Inflammatory macrophage (primary cell): ENCODE measurements at places on chromosomes 6 and 20.

GRCh38 chr6:26305641-26305969 lies 59.4 kb upstream of the BTN3A2 start:
- no peak for DNase-seq

DNA sequence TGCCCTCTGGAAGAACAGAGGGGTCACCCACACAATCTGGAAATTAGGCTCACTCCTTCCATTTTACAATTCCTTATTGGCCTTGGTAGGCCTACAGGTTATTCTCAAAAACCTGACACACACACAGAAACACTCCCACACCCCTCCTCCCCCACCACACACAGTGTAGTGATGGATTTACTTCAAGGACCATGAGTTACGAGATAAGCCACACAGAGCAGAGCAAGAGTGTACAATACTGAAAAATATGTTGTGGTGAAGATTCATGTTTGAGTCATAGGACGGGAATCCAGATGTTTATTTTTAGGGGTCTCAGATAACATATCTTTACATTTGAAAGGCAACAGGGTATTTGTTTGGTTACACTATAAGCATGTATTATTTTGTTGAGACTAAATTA lies 291.9 kb downstream of the PLCB1 start:
- DNase-seq: no peak

DNA sequence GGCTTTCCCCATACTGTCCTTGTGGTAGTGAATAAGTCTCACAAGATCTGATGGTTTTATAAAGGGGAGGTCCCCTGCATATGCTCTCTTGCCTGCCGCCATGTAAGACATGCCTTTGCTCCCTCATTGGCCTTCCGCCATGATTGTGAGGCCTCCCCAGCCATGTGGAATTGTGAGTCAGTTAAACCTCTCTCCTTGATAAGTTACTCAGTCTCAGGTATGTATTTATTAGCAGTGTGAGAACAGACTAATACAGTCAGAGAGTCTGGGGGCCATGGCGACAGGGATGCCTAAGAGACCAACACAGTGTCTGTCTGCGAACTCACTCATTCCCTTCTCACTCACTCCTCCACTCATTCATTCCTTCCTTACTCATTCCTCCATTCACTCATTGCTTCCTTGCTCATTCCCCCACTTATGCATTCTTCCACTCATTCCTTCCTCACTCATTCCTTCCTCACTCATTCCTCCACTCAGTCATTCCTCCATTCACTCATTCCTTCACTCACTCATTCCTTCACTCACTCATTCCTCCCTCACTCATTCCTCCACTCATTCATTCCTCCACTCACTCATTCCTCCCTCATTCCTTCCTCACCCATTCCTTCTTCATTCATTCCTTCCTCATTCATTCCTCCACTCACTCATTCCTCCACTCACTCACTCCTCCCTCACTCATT lies 137.5 kb upstream of the AGPAT4 start:
- DNase-seq: no peak

- DNase-seq: no peak
These were observed 28.5 kb upstream of the MRPS18A start for GRCh38 chr6:43716099-43716498.
